NCI-H187 (cell line): ENCODE measurements at places on chromosomes 5 and 9.

- no peak for DNase-seq
Measured at GRCh38 chr9:85676790-85677189, 65.0 kb downstream of the AGTPBP1 start.

- no peak for DNase-seq
Measured at GRCh38 chr9:85042981-85043647, 373.6 kb downstream of the NTRK2 start.

DNA sequence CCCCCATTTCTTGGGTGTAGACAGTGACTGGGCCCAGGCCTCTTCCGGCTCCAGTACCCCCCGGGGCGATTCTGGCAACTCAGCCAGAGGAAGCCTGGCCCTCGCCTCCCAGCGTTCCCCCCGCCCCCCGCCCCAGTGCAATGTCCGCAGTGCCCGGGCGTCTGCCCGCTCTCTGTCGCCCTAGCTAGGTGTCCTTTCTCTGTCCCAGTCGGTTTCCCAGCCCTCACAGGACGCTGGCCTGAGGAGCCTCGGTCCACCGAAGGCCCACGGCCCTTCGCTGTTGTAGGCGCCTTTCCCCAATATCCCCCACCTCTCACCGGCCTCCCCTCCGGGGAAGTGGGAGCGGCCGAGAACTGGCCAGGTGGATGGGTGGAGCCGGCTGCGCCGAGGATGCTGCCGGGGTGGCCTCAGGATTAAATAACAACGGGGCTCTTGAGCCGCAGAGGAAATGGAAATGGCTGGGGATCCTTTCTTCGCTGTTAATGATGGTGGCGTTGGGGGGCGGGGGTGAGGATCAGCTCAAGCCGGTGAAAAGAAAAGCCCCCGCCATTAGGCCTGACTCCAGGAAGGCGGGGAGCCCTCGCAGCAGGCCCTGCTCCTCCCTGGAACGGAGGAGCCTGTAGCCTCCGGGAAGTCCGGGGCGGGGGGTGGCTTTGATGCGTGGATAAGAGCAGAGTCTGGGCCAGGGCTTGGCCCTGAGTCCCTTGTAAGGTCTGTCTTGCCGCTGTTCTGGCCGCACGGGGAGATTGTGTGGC, 1.1 kb upstream of the SPRY4 start:
- DNase-seq, result no peak

GRCh38 chr5:163269624-163270023, 167.8 kb upstream of the CCNG1 start:
- DNase-seq, result no peak

DNA sequence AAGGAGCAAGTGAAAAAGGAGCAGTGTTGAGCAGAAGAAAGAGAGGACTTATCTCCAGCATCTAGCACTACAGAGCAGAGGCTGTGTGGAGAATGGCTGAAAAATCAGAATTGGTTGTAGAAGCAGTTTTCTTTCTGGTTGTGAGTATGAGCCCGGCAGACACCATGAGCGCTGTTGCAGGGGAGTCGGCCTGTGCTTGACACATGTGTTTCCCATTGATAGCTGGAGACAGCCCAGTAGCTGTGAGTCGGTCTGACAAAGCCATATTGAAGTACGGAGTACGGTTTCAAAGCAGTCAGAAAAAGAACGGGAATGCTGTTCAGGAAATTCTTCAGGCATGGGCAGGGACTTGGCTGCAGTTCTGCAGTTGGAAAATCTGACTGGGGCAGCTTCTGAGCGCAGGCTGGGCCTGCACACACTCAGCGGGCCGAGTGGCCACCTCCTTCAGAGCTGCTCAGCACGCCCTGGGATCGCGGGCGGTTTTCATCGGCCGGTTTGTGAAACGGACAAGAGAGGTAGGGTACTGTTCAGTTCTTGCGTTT, at the start of gene SGCD:
TSS of gene SGCD (plus strand) at position 447 of the 542 bp plus-strand sequence.
- DNase-seq, result no peak

DNA sequence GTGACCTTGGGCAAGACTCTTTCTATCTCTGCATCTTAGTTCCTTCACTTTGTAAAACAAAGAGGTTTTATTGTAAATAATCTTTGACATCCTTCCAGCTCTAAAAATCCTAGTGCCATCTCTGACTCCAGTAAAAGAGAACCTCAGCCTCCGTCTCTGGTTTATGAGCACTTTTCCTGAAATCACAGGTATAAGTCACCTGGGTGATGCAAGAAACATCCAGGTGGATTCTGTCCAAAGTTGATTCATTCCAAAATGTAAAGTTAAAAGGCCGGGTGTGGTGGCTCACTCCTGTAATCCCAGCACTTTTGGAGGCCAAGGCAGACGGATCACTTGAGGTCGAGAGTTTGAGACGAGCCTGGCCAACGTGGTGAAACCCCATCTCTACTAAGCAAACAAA, 21.1 kb upstream of the UBAP2 start:
- DNase-seq, result no peak

DNA sequence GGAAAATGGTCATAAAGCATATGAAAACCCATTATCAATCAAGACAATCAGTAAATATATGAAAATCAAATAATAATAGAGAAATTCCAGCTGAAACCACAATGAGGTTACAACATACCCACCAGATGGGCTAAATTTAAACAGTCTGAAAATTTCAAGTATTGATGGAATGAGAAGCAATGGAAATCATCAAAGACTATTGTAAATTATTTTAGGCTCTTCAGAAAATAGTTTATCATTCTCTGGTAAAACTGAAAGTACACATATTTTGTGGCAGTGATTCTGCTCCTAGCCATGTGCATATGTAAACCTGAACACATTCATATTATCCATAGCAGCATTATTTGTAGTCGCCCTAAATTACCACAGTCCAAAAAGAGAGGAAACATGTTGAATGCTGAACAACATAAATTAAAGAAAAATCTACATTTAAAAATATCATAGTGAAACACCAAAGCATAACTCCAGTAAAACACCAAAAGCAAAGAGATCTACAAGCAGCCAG, 215.3 kb downstream of the PRELID2 start:
- no peak for DNase-seq

DNA sequence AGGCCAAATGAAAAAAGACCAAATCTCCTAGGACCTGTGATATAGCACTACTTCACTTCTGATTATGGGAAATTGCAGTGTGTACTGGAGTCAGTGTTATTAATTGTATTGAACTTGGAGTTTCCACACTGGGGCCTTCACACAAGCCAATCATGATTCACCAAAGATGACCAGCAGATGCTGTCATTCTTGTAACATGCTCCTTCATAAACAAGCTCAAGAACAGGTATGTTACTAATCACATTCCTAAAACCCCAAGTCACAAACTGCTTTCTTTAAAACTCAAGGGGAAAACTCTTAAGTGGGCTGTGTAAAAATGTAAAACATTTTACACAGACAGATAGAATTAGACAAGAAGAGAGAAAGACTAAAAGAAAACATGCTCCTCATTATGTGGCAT, 5.6 kb downstream of the KLHL3 start:
- DNase-seq, result no peak

DNA sequence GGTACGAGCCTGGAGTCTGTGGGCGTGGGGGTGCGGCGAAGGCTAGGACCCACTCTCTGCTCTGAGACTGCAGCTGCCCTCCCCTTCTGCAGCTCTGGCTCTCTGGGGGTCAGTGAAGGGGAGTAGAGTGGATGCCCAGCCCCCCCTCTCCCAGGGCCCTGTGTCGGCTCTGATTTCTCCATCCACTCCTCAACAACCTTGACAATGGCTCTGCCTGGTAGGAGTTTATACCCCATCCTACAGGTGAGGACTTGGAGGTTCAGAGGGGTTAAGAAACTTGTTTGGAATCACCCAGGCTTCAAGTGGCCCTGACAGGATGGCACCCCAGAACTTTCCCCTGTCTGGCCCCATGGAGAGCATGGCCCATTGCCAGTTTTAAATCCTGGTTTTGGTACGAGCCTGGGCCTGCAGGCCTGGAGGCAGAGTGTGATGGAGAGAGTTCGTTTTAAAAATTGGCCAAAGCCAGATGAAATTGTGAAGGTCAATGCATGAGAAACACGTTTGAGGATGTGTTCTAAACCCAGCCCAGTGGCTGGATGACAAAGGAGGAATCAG, 22.3 kb downstream of the NCS1 start:
- no peak for DNase-seq

DNA sequence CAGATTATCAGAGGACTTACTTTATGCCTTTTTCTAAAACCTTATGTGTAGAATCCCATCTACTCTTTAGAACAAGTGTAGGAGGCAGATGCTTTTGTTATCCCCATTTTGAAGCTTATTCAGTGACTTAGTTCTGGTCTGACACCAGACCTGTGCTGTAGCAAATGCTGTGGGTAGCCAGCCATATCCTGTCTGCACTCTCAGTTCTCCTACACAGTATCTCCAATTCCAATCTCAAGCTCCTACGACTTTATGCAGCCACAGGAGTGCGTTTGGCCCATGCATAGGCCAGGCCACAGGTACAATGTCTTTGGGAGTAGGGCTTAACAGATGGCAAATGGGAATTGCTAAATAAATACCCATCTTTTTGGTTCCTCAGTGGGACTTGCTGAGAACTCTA, 292.6 kb downstream of the MCTP1 start:
- no peak for DNase-seq

GRCh38 chr5:139579-140442, 47.8 kb downstream of the PLEKHG4B start:
- DNase-seq, result no peak

DNA sequence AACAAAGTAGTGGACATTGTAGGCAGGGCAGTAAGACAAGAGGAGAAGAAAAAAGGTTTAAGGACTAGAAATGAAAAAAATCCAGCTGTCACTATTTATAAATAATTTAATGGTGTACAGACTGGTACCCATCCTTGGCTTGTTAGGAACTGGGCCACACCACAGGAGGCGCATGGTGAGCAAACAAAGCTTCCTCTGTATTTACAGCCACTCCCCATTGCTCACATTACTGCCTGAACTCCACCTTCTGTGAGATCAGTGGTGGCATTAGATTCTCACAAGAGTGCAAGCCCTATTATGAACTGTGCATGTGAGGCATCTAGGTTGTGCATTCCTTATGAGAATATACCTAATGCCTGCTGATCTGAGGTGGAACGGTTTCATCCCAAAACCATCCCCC, 62.6 kb upstream of the DMAC1 start:
- no peak for DNase-seq

GRCh38 chr5:10518347-10518746, 45.5 kb upstream of the ANKRD33B start:
- no peak for DNase-seq

DNA sequence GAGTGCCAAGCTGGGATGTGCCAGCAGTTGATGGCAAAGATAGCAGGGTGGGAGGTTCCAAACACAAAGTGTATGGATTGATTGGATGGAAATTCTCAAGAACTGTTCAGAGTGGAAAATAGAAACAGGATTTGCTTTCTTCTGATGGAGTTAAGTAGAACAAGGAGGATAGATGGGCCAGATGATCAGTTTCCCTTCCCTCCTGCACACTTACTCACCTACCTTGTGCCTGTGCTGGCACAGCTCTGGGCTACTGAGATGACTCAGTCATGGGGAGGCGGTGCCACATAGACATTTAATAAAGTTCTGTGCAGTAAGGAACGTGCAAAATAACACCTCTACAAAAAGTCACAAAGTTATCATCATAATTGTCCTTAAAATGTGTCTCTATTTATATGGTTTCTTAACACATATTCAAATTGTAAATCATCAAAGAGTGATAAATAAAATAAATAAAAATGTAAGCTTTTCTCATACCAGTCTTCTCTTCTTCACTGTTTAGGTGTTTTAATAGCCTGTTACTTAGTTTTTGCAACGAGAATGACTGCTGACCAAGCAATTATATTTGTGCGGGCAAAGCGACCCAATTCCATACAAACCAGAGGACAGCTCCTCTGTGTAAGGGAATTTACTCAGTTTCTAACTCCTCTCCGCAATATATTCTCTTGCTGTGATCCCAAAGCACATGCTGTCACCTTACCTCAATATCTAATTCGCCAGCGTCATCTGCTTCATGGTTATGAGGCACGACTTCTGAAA, 12.7 kb downstream of the PTPDC1 start:
- DNase-seq, result no peak

GRCh38 chr5:136235321-136235720, 42.4 kb upstream of the SMIM32 start:
- DNase-seq, result no peak

DNA sequence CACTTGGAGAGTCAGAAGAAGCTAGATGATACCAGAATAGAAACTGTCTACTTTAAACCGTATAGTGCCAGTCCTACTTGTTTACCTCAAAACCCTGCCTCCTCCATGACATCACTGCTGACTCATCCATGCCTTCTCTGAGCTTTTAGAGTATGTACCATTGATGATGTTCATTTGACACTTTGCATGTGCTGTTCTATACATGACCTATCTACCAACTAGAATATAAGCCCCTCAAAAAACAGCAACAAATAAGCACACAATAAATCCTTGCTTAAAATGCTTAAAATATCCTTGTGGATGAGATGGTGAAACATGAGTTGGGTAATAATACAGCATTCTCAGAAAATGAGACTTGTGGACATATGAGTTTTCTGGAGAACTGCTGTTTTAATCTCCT, 2.6 kb downstream of the CTNNAL1 start:
- no peak for DNase-seq

GRCh38 chr5:58410441-58410840, 49.4 kb downstream of the PLK2 start:
- no peak for DNase-seq

- DNase-seq, result no peak
Measured at GRCh38 chr9:121154782-121155181, 46.9 kb downstream of the RAB14 start.

GRCh38 chr5:28574606-28575005, 1536.2 kb upstream of the CDH9 start:
- no peak for DNase-seq

DNA sequence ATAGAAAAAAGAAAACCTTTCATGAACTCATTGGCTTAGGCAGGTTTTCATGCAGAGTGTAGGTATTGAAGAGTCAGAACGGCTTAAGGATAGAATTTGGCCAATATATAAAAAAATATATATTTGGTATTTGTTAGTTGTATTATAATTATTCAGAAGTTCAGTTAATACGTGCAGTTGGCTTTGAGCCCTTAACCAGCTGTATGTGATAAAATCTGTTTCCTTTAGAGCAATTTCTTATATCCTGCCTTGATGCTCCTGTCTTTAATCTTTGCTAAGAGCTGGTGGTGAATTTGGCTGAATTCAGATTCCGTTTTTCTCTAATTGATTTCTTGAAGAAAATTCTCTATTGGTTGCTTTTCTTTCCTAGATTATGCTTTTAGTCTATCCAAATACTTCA, 3.7 kb downstream of the ANXA1 start:
- DNase-seq, result no peak

- no peak for DNase-seq
Measured at GRCh38 chr9:76267284-76267652, 127.0 kb downstream of the RFK start.

GRCh38 chr5:42225009-42225408, 198.2 kb upstream of the GHR start:
- DNase-seq, result no peak

GRCh38 chr5:145856285-145856818, 16.5 kb downstream of the GRXCR2 start:
- DNase-seq, result no peak

DNA sequence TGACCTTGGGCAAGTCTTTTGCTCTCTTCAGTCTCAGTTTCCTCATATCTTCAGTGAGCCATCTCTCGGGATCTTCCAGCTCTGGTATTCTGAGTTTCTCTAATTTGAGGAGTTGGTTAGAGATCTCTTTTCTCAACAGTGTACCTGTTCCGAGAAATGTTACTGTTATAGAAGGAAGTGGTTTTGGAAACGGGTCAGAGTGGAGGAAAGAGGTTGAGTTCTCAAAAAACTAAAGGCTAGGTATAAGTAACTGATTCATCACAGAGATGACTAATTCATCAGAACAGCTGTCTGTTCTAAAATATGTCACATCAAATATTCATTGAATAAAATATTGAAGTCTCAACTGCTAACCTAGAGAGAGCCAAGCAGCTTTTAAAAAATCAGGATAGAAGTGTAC, 106.6 kb downstream of the PALM2AKAP2 start:
- DNase-seq, result no peak
